ENCODE measurements at places on chromosomes 5 and 9.
A peak's percentile ranks its signal among the peaks of the same experiment; 100 is the strongest.

DNA sequence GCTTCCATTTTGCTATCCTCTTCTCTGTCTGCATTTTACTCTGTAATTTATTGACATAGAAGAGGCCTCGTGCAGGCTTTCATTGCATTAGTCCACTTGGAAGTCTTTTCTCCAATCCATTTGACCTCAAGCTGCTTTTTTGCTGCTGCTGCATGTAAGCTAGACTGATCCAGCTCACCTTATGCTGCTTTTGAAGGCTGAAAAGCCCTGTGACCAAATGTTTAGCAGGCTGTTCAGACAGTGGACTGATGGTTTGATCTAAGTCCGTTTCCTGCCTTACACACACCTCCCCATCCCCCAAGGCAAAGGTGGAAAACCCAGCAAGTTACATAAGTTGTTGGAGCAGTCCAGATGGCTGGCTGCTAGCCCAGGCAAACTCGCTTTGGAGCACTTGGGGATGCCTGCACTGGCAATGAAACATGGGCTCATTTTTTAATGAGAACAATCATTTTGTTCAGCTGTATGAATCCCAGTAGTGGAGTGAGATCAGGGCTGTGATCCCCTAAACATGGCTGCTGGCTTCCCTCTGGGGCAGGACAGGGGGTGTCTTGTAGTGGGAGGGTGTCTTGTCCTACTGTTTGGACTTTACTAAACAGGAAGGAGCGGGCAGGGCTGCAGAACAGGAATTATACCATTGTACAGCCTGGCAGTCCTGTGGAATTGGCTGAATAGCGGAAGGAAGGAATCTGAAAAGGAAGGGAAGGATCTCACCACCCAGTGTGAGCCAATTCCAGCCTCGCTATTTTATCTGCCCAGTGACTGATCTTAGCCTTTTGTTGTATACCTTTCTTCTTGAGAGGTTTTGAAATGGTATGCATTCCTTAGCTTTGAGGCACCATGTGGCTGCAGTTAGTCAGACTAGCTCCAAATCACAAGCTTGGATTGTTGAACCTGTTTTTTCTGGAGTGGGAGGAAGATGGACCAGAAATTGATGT, 212.0 kb downstream of the ARHGAP26 start:
- peak; percentile 87 for DNase-seq

GRCh38 chr9:14294659-14295058, 19.3 kb downstream of the NFIB start:
- DNase-seq: no peak

- peak; percentile 79 for DNase-seq
Observed at GRCh38 chr5:88665750-88666215, 217.2 kb downstream of the MEF2C start.

GRCh38 chr5:38193015-38193581, 65.3 kb upstream of the EGFLAM start:
- DNase-seq: peak; percentile 87

GRCh38 chr5:179413711-179414458, 68.6 kb upstream of the ADAMTS2 start:
- no peak for DNase-seq

DNA sequence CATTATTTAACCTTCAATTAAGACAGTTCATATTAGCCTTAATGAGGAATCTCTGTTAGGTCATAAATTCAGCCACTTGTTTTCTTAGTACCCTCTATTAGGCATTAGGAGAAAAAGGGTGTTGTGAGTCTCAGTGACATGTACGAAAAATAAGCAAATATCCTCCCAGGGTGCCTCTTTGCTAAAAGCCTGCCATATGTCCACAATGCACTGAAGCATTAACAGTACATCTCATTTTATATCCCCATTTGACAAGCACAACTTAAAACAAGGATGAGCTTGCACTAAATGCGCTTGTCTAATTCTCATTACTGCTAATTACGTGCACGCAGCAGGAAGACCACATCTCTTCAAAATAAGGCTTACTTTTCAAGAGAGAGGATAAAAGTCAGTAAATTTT, 48.4 kb upstream of the SRFBP1 start:
- no peak for DNase-seq

- DNase-seq: no peak
Observed at GRCh38 chr9:98175028-98175569, 17.3 kb downstream of the CORO2A start.

DNA sequence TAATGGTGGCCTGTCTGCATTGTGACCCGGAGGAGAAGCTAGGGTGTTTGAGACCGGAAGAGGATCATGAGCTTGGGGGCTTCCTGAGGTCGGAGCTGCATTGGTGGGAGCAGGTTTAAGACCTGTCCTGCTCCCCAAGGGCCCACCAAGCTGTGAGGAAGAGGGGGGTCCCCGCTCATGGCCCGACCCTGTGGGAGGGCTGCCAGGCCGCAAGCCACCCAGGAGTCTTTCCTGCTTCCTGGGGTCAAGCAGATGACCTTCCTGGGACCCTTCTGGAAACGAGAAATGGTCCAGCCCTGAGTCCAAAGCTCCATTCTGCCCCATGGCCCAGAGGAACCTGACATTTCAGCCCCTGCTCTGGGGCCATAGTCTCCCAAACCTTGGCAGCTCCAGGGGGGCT, 61.5 kb upstream of the RNU6ATAC start:
- DNase-seq: no peak

DNA sequence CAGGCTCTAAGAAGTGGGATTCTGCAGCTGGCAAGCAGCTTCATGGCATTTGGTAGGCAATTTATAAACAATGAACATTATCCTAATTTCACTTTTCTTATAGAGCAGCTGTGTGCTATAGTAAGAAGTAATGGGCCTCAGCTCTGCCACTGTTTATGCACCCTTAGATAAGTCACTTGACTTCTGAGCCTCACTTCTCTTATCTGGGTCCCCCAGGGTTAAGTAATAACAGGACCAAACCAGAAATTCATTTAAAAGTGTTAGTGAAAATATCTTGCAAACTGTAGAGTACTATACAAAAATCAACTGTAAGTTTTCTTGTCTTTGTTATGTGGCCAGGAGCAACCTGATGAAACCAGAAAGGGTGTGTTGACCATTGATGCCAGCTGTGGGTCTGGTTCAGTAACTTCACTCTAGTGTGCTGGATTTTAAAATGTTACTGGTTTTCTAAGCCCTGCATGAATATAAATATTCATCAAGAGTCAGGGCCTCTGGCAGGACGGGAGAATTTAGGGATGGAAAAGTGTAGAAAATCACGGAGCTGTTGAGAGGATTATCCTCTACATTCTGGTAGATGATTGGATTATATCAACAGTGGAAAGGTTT, 24.2 kb downstream of the TNFAIP8 start:
- DNase-seq: no peak

DNA sequence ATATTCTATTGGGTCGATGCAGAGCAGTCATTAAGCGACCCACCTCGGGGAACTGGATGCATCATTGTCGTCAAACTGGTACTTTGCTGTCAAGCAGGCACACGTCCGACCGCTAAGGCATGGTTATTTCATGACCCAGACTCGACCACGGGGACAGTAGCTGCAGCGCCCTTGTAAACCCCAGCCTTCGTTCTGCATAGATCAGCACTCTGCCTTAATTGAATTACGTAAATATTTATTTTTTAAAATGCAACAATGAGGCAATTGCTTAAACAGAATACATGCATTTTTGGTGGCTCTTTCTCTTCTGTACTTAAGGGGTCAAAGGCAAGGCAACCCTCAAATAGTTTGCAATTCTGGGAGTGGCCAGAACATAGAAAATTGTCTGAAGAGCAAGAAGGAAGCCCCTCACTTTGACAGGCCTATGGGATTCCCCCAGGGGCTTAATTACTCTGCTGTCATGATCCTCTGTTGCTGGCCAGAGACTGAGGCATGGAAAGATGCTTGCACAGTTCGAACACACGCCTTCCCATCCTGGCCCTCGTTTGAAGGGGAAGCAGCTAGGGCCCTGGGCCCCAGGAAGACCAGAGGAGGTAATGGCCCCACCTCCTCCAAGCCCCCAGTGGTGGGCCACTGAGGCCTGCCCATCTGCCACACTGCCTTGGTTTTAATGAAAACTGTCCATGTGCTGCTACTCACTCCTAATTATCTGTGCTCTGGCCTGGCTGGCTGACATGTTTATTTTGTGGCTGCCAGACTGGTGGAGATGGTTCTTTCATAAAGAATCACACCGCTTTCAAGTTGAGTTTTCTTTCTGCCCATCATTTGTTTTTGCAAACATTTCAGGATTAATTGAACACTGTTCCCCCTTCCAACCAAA, 169.7 kb upstream of the MAST4 start:
- no peak for DNase-seq

- no peak for DNase-seq
Observed at GRCh38 chr9:110762783-110763182, 94.2 kb downstream of the MUSK start.

- DNase-seq: no peak
Observed at GRCh38 chr9:83625178-83625577, 2.2 kb downstream of the IDNK start.

GRCh38 chr5:33105521-33105941, 335.2 kb upstream of the TARS1 start:
- DNase-seq: peak; percentile 5

GRCh38 chr5:158591301-158591863, 508.3 kb downstream of the EBF1 start:
- peak; percentile 66 for DNase-seq

DNA sequence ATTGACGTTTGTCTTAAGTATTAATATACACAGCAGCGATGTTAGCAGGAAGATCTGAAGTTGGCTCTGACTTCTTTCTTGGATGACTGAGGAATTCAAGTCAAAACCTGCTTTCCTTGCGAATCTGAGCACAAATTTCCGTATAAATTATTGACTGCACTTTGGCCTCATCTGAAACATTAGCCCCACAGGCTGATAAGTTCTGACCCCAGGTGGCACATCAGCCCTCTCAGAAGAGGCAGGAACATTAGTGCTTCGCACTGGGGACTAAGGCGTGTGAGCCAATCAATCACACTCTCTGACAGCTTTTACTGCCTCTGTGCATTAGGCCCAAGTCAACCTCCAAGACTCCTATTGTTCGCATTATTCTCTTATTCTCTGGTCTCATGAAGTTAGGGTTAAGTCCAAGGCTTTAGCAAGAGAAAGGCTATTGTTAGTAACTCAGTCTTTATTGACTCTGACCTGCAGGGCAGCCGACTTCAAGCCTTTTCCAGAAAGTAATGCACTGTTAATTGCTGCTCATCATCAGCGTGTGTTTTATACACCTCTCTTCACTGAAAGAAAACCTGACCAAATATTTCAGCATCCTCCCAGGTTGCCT, 84.2 kb downstream of the ZNF608 start:
- no peak for DNase-seq

- DNase-seq: no peak
Observed at GRCh38 chr9:98207606-98208005, 15.2 kb upstream of the CORO2A start.

GRCh38 chr9:126474206-126474765, 139.4 kb upstream of the LMX1B start:
- peak; percentile 39 for DNase-seq

GRCh38 chr9:109889456-109889855, 109.5 kb downstream of the PALM2AKAP2 start:
- DNase-seq: peak; percentile 40

DNA sequence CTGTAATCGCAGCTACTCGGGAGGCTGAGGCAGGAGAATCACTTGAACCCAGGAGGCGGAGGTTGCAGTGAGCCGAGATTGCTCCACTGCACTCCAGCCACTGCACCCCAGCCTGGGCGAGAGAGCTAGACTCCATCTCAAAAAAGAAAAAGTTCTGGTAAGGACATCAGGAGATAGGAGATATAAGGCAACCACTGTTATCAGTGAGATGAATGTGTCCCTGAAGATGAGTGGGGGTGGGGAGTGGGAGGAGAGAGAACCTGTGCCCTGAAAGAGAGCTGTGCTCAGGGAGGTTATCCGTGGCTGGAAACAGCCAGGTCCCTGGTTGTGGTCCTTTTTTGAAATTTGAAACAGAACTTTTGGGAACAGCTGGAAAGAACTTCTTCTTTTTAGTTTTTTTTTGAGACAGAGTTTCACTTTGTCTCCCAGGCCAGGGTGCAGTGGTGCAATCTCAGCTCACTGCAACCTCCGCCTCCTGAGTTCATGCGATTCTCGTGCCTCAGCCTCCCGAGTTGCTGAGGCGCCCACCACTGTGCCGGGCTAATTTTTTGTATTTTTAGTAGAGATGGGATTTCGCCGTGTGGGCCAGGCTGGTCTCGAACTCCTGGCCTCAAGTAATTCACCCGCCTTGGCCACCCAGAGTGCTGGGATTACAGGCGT, 2.6 kb downstream of the PTPA start:
- DNase-seq: no peak

DNA sequence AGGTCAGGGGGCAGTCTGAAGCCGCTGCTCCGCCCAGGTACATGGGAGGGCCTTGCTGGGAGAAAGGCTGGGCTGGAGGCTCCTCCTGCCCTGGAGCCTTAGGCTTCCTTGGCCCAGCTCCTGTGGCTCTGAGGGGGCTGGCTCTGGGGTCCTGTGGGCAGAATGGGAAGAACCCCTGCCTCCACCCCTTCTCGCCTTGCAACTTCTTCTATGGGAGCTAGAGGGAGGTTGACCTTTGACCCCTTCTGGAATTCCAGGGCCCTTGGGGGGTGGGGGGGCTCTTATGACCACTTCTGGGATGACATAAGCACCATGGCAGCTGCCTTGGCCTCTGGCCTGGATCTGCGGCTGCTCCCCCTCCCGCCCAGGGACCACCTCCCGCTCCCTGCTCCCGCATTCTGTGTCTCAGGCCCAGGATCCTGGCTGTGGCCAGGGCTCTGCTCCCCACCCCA, 32.2 kb downstream of the IER5L start:
- peak; percentile 97 for DNase-seq

Data from astrocyte of the hippocampus (primary cell).